ENCODE measurements at places on chromosomes 2 and 18.

- no peak for DNase-seq
Measured at GRCh38 chr18:74682141-74682990, 84.7 kb downstream of the ZNF407 start.

- no peak for DNase-seq
Measured at GRCh38 chr18:76943542-76944339, 121.4 kb downstream of the ZNF236 start.

DNA sequence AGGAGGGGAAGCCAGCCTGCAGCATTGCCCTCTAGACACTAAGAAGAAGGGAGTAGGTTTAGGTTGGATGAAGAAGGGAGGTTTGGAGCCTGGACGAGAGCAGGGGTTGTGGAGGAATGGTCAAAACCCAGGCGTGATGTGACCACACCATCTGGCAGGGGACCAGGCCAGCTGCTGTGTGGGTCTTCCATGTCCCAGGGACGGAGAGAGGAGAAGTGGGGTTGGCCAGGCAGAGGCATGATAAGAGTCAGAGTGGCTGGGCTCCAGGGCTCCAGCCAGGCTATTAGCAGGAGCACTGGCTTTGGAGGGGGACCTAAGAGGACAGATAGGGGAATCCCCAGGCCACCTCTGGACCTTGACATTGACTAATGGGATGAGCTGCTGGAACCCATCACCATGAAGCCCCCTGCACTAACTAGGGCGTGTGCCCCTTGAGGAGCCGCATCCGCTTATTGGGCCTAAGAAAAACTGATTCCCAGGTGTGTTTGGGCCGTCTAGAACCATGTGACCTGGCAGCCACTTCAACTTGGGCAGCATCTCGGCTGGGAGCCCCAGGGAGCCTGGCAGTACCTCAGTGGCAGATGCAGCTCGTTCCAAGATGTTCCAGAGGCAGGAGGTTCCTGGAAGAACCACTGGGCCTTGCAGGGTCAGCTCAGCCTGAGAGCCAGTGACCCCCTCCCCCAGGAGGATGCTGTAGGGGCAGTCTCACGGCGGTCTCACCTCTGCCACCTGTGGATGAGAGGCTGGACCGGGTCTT lies 235.1 kb downstream of the AGAP1 start:
- DNase-seq = no peak

DNA sequence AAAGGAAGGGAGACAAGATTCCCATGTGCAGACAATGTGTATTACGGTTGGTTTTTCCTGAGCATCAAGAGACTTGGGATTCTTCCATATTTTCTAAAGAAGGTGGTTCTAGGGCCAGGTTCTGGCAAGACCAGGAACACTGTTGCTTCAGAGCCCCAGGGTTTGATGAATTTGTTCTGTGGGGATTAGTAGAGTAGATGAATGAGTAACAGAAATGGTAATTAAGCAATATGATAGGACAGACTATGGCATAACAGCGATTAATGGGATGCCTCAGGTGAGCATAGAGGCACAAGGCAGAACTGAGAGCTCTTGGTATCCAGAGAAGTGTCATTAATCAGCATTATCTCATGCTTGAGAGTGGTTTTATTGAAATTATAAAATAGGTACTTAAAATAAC lies 82.8 kb upstream of the PNPT1 start:
- no peak for DNase-seq

GRCh38 chr2:167572883-167573619 lies 674.3 kb downstream of the STK39 start:
- no peak for DNase-seq

DNA sequence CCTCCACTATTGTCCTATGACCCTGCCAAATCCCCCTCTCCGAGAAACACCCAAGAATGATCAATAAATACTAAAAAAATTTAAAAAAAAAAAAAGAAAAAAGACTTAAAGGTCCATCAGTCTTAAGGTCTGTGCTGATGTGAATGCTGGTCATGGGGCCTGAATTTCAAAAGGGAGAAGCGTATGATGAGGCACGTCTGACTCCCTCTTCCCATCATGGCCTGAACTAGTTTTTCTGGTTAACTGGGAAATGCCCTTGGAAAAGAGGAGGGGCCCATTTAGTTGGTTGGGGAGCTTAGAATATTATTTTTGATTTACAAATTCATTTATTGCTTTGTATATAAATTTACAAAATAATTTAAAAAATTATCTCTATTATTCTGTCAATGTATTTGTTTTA lies 291.0 kb upstream of the CDH19 start:
- no peak for DNase-seq

DNA sequence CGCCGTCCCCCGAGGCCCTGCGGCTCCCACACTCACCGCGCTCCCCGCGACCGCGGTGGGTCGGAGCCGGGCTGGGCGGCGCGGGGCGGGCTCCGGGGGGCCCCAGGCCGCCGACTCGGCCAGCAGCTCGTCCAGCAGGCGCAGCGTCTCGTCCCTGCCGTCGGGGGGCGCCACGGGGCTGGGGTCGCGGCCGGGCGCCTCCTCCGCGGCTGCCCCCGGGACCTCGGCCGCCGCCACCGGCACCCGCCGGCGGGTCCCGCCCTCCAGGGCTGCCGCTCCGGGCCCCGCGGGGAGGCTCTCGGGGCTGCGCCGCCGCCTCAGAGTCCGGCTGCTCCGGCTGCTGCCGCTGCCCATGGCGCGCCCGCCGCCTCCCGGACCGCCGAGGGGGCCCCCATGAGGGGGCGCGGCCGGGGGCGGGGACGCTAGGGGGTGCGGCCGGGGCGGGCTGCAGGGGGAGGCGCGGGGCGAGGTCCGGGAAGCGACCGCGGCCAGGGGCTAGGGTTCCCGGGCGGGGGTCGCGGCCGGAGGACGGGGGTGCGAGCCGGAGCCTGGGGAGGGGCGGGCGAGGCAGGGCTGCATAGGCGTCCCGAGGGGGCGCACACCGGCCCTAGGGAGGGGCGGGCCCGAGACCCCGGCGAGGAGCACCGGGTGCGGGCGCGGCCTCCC lies at the start of gene CYS1:
Gene CYS1, minus strand, starts transcription at position 542 of the 666 bp plus-strand sequence. Its CDS starts 188 bp downstream, at position 354.
- peak; percentile 26 for DNase-seq

- no peak for DNase-seq
Measured at GRCh38 chr2:53670331-53670730, 97.3 kb upstream of the CHAC2 start.

- no peak for DNase-seq
Measured at GRCh38 chr18:2036086-2036485, 535.2 kb downstream of the METTL4 start.

DNA sequence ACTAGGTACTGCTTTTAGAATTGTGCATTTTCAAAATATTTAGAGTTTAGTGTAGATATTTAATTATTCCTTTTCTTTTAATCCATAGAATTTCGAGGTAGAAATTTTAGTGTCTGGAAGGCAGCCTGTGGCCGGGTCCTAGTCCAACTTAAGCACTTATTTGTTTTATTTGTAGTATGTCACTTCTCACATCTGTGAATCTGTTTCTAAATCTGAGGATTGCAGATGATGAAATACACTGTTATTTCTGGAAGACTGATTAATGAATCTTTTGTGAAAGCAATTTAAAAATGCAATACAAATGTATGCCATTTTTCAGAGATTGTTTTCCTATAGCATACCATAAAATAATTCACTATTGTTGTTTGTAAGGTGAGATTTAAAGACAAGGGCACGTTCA lies 483.9 kb upstream of the TRIB2 start:
- no peak for DNase-seq

- DNase-seq = no peak
Measured at GRCh38 chr18:9862686-9863085, 23.1 kb upstream of the TXNDC2 start.

DNA sequence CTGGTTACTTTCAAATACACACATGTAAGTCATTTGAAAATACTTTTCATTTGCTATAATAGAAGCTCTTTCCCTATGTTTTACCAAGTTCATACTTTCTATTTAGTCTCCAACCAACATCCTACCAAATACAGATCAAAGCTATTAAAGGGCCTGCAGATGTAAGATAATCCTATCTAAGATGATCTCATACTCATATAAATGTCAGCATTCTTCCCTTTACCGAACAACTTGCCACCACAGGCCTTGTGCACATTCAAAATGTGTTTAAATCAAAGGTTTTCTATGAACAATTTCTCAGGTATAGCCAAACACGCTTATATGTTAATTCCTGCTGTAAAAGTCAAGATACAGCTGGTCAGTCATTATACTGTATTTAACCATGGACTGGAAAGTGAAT lies 23.3 kb downstream of the KCTD18 start:
- no peak for DNase-seq

DNA sequence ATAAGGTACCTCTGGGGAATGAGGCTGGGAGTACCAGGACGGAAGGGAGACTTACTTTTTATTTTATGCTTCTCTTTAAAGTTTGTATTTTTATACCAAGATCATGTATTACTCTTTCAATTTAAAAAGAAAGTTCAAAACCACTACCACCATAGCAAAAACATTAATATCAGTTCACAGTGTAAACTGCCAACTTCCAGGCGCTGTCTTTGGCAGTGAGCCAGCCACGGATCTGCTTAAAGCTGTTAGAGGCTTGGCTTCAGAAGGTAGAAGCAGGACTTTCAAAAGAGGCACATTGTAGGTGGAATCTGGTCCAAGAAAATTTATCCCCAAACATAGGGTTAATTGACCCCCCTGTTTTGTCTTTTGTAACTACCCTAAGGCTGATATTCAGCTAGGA lies 74.8 kb downstream of the B3GNT2 start:
- peak; percentile 61 for DNase-seq

GRCh38 chr18:5600378-5601071 lies 56.7 kb upstream of the EPB41L3 start:
- peak; percentile 9 for DNase-seq

DNA sequence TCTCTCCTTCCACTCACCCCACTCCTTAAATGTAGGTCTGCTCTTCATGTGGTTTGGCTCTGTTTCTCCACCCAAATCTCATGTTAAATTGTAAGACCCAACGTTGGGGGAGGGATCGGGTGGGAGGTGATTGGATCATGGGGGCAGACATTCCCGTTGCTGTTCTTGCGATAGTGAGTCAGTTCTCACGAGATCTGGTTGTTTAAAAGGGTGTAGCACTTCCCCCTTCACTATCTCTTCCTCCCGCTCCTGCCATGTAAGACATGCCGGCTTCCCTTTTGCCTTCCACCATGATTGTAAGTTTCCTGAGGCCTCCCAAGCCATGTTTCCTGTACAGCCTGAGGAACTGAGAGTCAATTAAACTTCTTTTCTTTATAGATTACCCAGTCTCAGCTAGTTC lies 1044.5 kb upstream of the POU3F3 start:
- no peak for DNase-seq

DNA sequence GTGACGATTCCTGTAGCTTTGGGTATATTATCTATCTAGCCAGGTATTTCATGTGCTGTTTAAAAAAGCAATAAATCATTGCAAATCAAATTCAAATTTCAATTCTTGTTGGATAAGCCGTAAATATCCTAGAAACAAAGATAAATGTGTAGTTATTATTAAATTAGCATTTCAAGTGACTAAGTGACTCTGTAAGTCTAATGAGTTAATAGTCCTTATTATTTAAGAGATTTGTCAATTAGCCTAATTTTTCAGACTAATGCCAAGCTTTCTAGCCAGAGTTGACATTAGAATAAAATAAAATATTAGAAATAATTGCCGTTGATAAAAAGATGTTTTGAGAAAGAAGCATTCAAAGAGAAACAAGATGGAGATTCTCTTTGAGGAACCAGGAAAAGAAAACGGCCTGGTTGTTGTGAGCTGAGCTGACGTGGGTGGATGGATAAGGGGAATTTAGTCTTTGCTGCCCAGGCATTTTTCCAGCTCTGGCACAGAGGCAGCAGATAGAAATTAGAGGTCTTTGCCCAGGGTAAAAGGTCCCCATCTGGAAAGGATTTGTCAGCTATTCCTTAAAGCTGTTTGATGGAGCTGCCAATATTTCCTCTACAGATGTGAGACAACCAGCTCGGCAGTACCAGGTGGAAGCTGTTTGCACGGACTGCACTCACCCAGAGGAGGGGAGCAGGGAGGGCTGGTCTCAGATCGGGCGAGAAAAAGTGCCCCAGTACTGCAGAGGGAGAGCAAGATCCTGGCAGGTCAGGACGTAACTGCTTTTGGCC lies 117.3 kb upstream of the SEC11C start:
- no peak for DNase-seq

GRCh38 chr18:68604256-68604655 lies 110.7 kb downstream of the TMX3 start:
- no peak for DNase-seq

DNA sequence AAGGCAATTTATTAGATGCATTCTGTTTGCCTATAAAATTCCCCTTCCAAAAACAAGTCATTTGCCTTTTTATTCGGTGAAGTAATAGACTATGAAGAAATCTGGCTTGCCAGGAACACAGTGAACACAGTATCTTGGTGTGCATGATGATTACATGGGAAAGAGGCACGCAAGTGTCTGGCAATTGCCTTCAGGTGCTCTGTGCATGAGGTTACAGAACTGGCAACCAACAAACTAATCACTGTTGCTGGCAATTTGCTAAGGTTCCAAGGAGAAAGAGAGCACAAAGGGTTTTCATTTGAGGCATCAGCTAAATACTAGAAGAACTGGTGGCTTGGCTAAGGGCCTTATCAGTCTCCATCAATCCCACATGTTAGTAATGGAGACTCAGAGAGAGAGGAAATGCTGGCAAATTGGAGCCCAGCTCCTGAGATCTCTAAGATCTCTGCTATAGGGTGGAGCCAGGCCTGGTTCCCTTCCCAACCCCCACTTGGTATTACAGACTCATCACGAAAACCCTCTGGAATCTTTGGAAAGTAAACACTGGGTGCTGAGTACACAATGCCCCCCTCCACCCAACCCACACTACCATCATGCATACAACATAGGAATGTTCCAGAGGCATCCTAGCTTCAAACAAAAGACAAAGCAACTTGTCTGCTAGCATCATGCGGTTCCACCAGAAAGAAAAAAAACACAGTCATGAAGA lies 10.4 kb downstream of the RNF152 start:
- no peak for DNase-seq

DNA sequence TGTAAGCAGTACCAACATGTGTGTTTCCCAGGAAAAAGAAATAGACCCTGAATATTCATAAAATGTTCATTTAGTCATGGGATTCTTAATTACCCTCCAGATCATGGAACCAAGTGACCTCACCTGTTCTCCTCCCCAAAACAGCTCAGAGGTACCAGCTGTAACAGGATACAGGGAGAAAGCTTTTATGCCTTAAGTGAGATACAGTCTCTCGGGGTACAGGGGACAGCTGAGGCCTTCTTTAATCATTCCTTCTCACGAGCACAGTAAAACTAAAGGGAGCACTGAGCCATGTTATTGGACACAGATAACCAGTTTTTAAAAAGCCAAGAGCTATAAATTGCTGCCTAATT lies 16.6 kb downstream of the EPHA4 start:
- DNase-seq = no peak

GRCh38 chr2:128625963-128626759 lies 307.5 kb upstream of the HS6ST1 start:
- no peak for DNase-seq

DNA sequence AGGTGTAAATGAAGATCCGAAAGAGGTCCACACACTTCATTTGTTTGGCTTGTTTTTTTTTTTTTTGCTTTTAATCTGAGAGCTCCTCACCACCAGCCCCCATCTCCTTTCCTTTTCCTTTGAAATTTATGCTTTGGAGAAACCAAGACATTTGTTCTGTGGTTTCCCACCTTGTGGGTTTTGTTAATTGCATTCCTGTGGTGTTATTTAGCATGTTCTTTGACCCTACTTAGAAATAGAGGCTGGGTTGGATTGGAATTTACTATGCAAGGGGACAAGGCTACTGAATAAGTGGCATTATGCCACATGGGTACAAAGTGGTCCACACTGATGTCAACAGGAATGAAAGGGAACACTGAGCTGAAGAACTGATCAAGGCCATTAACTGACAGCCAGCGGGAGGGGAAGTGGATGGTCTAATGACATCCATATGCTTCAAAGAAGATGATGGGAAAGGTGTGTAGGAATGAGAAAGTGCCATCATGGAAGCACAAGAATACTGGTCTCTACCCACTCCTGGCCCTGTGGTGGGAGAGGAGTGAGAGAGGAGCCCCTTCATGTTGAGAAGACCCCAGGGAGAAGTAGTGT lies 8.9 kb downstream of the CCL20 start:
- no peak for DNase-seq
